Activated T-helper 2 cell treated with anti-CD3 and anti-CD28 coated beads, Interferon-gamma antibody, Interleukin-2, Interleukin-4, amounts not matched to agents 10 μg/mL and 5 μg/mL and 100 μg/mL, durations not matched to agents 14 hours and 24 hours and 36 hours (primary cell): ENCODE measurements at places on chromosomes 1 and 21.

DNA sequence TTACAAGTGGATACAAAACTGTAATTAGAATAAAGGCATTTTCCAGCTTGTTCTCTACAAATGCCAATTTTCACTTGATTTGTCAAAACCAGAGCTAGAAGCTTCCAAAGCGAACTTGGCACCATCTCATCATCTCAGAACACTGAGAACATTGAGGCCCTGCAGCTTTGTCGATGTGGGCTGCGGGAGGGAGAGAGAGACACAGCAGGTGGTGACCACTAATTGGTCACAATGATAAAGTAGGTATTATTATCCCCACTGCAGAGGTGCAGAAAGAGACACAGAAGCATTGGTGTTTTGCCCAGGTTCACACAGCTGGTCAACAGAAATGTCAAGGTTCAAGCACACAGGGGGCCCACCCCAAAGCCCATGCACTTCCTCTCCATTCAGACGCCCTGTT is 72.2 kb upstream of the KRTAP19-8 start:
- DNase-seq, result no peak
- no peaks in the 10 kb centered on the region for H3K27me3 ChIP-seq
- H3K27ac ChIP-seq, result no peak overlapping the region
- peaks cover 21% of the 10 kb centered on the region for H3K36me3 ChIP-seq

DNA sequence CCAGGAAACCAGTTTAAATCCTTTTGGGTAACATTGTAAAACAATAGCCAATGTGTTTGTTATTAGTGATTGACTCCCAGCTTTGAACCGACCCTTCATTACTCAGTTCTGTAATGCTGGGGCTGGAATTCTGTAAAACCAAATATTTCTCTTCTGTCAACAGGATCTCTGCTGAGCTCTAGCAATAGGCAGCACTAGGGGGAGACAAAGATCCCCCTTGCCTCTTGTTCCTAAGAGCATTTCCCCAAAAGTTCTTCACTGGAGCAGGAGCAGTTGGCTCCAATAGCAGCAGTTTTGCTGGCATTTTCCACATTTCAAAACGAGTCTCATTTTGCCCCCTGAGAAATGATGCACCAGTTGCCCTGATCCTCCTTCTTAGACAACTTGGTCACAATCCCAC is 1671.1 kb downstream of the MRPL39 start:
- H3K27me3 ChIP-seq, result peaks cover 6% of the 10 kb centered on the region
- DNase-seq, result no peak
- peaks cover 2% of the 10 kb centered on the region for H3K4me1 ChIP-seq
- H3K36me3 ChIP-seq, result no peaks in the 10 kb centered on the region
- no peak overlapping the region for H3K4me3 ChIP-seq

DNA sequence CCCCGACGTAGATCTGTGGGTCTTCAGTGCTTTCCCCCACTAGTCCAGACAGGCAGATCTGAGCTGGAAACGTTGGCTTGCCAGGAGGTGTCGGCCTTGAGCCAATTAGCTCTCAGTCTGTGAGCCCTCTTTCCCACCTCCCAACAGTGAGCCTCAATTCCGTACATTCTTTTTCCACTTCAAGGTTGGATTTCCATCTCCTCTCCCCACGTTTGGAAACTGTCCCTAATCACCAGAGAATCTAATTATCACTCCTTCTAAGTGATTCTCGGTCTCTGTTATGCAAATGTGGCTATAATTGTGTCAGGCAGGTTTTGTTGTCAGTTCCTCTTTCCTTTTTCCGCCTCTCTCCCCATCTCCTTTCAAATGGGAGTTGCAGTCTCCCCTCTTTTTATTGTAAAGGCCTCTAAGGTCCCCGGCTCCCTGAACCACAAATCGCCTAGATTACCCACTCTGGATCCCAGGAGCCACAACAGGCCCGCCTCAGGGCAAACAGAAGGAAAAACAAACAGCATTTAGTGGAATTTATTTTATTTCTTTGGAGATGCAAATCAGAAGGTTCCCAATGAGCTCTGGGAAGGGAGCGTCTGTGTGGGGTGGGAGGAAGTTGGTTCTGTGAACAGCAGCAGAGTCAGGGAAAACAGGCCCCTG is 29.4 kb upstream of the LRRN2 start:
- no peak overlapping the region for H3K27ac ChIP-seq
- no peak for DNase-seq
- H3K36me3 ChIP-seq, result no peaks in the 10 kb centered on the region
- H3K4me3 ChIP-seq, result no peak overlapping the region

DNA sequence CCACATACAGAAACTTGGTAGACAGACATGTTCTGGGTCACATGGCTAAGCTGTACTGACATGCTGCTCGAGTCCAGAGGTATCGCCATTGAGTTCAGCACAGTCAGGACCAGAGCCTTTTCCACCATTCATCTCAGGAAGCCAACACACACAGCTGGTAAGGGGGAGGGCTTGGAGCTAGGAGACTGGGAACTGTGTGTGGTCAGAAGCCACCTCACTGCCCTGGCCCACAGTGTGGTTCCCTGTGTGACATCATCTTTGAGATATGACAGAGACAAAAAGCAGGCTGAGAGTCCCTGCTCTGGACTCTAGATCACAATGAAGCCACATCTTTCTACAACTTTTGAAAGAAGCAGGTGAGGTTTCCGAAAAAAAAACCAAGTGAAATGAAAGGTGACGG is 107.2 kb downstream of the SIM2 start:
- no peaks in the 10 kb centered on the region for H3K27me3 ChIP-seq
- no peak overlapping the region for H3K4me3 ChIP-seq
- no peaks in the 10 kb centered on the region for H3K36me3 ChIP-seq
- no peak overlapping the region for H3K27ac ChIP-seq

GRCh38 chr1:46587069-46587468 is 17.0 kb downstream of the MKNK1 start:
- H3K4me1 ChIP-seq, result peaks cover 28% of the 10 kb centered on the region
- no peak for DNase-seq
- no peak overlapping the region for H3K27ac ChIP-seq
- no peaks in the 10 kb centered on the region for H3K27me3 ChIP-seq
- H3K36me3 ChIP-seq, result peaks cover 70% of the 10 kb centered on the region
- H3K4me3 ChIP-seq, result no peak overlapping the region

DNA sequence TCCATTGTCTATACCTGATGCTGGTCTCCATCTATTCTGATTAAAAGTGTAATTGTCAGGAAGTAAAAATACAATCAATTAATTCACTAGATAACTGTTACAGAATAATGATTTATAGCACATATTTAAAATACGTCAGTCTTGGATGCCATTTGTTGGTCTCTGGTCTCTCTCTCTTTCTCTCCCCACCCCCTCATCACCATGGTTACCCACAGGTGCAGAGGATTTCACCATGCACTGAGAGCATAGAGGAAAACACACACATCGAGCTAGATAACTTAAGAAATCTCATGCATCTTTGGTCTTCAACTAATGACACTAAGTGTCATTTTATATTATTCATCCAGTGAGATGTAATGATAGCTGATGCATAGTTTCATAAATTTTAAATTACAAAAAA is 33.4 kb downstream of the LRRC53 start:
- no peaks in the 10 kb centered on the region for H3K36me3 ChIP-seq
- H3K4me3 ChIP-seq, result no peak overlapping the region
- H3K27me3 ChIP-seq, result no peaks in the 10 kb centered on the region
- DNase-seq, result no peak

GRCh38 chr1:202228484-202229122 is 35.0 kb downstream of the LGR6 start:
- peaks cover 16% of the 10 kb centered on the region for H3K4me1 ChIP-seq
- DNase-seq, result no peak
- no peak overlapping the region for H3K27ac ChIP-seq

- H3K4me3 ChIP-seq, result no peak overlapping the region
- peaks cover 9% of the 10 kb centered on the region for H3K4me1 ChIP-seq
- no peaks in the 10 kb centered on the region for H3K27me3 ChIP-seq
- H3K36me3 ChIP-seq, result peaks cover 18% of the 10 kb centered on the region
- no peak for DNase-seq
- no peak overlapping the region for H3K27ac ChIP-seq
Measured at GRCh38 chr21:28602546-28602945, 390.1 kb downstream of the LTN1 start.
